ENCODE measurements at places on chromosomes 12 and 14. TPM values are rescaled to one million over a fixed set of nuclear protein-coding genes. Genes with fewer than 3 reads are reported as not detected.
A peak's percentile ranks its signal among the peaks of the same experiment; 100 is the strongest.

GRCh38 chr12:46387670-46388069, 15.1 kb upstream of the SLC38A2 start:
- DNase-seq, result no peak

DNA sequence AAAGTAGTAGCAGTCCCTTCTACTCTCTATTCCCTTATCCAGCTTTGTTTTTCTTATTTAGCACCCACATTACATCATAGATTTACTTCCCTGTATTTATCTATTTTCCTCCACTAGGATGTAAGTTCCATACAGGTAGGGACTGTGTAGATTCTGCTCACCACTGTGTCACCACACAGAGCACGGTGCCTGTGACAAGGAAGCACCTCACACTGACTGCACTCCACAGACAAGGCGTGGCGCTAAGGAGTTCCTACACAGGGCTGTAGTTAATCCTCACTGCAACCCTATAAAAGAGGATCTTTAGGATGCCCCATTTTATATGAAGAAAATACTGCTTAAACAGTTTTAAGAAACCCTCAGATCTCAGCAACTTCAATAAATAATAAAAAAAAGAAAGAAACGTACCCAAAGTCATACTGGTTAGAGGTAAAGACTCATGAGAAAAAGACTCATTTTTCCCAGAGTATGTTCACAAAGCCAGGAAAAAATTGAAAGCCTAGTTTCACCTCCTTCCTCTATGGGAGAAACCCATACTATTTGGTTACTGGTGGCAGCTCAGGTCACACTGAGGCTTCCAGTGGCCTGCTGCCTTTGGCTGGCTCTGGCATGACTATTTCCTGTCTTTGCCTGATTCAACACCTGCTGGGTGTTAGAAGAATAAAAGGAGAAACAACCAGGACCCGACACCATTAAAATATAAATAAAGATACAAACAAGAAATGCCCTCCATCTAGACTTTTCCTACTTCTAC, 36.9 kb downstream of the RAD9B start:
- no peak for DNase-seq

DNA sequence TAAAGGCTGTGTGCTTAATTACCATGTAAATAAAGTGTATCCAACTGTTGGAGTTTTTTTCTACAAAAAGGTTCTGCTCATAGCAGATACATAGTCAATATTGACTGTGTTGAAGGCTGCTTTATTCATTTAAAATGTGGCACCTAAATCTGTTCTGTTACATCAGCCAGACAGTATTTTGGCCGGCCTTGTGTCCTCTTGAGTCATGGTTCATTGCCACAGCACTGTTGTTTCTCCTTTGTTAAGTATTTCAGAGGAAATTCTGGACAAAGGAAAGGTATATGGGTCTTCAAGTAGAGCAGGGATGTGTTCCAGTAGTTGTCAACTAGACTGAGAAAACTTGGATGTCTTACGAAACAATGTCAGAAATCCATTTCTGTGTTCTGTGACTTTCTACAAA, 95.5 kb downstream of the SLC38A6 start:
- no peak for DNase-seq

DNA sequence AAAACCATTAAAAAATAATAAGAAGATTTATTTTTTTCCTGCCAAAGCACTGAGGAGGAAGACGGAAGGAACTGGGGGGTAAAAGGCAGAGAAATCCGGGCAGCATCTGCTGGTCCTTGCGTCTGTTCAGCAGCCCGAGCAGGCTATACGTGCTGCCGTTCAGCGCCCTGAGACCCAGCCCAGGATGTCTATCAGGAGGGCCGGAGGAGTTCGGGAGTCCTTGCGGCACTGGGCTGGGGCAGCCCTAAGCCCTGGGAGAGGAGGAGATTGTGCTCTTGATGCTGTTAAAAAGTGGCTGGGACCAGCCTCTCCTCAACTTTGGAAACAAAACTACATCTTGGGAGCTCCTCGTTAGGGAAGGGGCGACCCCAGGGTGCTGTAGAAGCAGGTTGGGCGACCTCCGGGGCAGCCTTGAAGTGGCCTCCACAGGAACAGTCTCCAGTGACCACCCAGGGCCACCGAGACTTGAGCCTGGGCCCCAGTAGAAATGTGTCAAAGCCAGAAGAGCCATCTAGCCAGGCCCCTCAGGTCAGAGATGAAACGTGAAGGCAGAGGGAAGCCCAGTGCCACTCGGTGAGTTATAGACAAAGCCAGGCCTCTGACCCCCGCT, 14.3 kb downstream of the PGF start:
- no peak for DNase-seq

DNA sequence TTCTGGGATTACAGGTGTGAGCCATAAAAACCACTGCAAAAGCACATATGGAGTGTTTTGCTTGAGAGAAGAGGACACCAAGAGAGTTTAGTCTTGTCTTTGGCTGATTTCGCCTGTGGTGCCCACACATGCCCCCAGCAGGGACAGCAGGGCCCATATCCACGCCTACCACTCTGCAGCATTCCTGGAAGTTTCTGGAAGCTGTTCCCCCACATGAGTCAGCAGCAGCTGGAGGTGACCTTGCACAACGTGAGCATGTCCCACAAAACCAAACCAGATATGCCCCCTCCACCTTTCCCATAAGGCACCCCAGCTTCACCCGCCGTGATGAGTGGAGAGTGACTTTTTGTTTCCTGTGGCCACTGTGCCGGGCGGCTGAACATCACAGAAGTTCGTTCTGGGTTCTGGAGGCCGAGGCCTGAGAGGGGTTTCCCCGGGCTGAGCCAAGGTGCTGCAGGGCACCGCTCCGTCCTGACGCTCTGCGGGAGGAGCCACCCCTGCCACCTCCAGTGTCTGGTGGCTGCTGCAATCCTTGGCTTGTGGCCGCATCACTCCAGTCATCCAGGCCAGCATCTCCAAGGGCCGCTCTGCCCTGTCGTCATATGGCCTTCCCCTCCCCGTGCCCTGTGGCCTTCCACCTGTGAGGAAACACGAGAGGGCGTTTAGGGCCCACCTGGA, 4.7 kb downstream of the ASPG start:
- no peak for DNase-seq

DNA sequence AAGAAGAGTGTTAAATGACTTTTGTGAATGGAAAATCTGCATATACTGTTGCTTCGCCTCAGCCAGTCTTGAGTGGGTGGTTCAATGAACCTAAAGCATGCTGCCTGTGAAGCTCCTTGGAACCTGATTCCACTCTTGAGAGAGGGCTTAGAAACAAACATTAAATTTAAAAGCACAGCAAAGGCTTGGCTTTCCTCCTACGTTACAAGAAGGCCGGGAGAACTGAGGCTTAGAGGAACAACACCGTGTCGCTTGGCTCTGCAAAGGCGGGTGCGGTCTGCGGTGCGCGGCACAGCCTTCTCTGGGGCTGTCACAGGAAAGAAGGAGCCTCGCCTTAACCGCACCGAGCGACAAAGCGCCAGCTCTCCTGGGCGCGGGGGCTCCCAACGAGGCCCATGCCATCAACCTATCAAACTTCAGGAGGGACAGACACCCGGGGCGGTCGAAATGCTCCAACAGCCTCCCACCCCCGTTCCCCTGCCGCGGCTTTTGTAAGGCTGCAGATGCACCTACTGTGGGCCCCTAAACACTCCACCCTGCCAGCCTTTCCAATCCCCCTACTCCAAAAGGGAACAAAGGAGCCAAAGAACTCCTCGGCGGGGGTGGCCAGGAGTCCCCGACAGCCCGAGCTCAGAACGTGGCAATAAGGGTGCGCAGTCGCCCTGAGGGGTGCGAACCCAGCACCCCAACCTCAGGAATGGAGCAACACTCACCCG, 729 bp downstream of the OSBPL8 start:
- no peak for DNase-seq

DNA sequence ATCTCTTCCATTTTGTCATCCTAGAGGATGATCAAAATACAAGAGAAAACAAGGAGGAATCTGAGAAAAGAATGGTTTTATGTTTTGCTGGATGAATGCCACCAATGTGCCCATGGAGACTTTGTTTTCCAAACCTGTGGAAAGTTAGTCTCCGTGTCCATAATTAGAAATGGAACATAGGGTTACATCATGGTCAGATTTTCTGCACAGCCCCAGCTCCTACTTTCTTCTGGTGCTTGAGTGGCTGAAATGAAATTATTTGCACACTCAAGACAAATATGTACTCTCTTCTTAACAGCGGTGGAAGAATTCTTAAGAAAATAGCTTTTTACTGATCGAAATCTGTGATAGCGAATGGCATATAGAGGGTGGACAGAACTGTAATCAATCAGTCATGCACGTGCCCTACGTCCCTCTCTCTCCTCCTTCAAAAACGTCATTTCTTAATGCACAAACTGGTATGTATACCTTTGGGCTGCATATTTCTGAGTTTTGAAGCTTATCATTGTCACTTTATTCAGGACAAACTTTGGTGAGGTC, 825.2 kb downstream of the AACS start:
- no peak for DNase-seq

DNA sequence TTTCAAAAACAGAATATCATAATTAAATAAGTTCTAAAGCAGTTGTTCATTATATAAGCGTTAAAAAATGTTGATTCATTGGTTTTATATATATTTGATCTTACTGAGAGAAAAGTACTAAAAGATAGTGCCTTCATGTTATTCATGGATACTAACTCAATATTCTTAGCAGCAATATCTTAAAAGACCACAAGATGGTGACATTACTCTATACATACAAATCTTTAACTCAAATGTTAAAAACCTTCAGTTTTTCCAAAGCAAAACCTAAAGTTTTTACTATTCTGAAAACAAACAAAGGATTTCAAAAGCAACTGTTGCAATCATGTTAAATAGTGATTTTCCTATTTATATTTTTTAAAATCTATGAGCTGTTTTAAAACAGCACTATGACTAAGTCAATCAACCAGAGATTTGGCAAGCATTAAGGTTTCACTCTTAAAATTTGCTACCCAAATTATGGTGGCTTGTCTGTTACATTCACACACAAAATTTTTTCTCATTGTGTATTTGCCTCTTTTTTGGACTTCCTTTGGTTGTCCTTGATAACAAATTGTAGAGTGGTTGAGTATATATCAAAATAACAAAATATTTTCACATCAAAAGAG, 50.1 kb upstream of the RERGL start:
- no peak for DNase-seq

DNA sequence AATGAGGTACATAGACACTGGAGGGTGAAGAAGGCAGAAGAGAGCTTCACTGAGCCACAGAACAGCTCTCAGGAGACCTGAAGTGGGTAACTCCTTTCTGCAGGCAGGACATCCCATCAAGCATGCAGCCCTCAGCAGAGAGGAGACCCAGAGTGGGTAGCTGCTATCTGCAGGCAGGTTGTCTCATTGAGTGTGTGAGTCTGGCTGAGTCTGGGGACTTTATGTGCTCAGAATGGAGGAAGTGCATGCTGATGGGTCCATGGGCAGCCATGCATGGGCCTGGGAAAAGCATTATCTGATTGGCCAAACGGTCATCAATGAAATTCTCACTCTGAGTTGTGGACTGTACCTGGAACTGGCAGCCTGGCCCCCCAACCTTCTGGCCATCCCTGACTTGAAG, 14.7 kb upstream of the HIGD1C start:
- no peak for DNase-seq

DNA sequence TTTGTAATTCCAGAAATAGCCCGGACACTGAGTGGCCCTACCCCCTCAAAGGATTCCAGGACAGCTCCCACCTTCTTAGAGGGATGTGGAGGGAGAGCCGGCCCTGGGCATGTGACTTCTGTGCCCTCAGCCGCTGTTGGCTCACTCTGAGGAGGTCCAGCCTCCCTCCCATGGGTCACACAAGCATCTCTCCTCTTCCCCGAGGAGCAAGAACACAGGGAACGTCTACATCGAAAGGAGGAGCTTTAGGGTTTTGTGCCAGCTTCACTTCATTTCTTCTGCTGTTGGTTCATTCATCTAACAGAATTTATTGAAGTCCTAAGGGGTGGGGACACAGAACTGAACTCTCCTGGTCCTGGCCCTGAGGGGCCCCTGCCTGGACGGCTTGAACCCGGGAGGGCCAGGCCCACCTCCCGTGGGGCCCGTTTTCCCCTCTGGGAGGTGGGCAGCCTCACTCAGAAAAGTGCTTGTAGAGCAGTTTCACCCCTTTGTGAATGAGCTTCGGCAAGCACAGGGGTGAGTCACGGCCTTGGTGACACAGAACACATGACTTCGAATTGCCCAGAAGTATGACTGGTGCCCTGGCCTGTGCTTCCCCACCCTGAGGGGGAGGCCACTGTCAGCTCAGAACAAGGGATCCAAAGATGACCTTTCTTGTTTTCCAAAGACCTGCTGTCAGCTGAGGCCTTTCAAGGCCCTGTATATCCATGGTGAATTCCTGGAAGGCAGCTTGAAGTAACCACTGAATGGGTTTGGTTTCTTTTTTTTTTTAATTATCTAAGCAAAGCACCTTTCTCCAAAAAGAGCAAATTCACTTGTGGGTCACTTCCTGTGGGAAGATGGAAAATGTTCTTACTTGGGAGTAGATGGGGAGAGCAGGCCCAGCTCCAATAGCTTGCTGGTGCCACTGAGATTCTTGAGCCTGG, 39.2 kb downstream of the NFKBIA start:
- peak; percentile 78 for DNase-seq

DNA sequence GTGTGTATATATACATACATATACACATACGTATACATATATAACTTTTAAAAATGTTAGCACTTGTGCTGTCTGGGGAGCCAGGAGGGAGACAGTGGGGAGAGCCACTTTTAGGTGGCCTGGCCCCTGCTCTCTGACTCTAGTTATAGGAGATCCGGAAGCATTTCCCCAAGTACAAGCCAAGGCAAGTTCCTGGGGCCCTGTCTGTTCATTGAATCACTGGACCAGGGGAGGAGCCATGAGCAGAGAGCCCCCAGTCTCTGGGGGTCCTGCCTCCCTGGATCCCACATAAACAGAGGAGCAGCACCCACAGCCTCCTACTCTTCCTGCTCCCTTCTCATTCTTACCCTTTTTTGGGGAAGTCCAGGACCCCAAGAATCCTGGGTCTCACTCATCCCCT, 45.4 kb upstream of the TMED10 start:
- DNase-seq, result no peak

GRCh38 chr14:51652168-51653078, 713 bp downstream of the FRMD6 start:
- no peak for DNase-seq

Gene MYF5
- not detected for total RNA-seq

Gene SPIC
- total RNA-seq, result not detected

Gene FAM222A
- 0.52 TPM for total RNA-seq

Gene GALNT8
- total RNA-seq, result 1.5 TPM

Gene SYNDIG1L
- total RNA-seq, result not detected

Gene PIANP
- total RNA-seq, result not detected

Gene CACNA2D4
- total RNA-seq, result 0.14 TPM

Gene GPRC5D
- total RNA-seq, result not detected

Gene TESPA1
- not detected for total RNA-seq

Gene SERPINA10
- total RNA-seq, result not detected

Gene CFAP73
- total RNA-seq, result not detected

Gene OTX2
- total RNA-seq, result not detected

All from epithelial cell of proximal tubule (primary cell).